ENCODE measurements at places on chromosomes 7 and 10.

- DNase-seq, result no peak
These were observed 339.8 kb downstream of the FRMD4A start for GRCh38 chr10:13990946-13991345.

DNA sequence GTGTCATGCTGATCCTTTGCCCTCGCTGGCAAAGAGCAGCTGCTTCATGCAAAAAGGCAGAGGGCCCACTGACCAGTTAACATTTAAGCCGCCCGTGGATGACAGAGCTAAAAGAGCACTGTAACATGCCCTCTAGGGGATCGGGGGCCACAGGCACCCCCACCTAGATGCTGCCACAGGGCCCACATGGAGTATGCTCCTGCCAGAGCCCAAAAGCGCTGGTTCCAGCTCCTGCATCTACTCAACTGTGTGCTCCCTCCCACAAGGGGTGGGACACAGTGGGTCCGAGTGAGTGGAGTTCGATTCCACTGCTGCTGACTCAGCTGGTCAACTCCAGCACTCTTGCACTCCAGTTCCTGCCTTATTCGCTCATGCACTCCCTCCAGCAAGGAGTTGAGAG is 199.8 kb upstream of the CNTNAP2 start:
- DNase-seq, result no peak

GRCh38 chr7:24343614-24344013 is 59.6 kb downstream of the NPY start:
- DNase-seq, result no peak

DNA sequence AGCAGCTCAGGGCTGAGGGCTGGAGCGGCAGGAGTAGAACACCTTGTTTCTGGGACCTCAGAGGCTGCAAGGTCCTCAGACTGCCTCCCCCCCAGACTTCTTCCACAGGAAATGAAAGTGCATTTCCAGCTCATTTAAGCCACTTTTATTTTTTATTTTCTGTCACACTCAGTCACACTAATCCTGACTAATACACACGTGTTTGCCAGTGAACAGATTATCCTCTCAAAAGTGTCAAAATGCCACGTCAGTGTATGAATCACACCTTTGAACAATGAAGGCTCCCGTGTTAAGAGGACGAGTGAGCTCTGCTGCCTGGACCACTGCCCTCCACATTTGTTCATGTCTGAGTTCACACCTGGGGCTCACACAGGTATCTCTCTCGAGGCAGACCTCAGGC is 488.5 kb downstream of the DNAJB6 start:
- DNase-seq, result no peak

- no peak for DNase-seq
These were observed 128.6 kb downstream of the APBB1IP start for GRCh38 chr10:26566525-26567350.

DNA sequence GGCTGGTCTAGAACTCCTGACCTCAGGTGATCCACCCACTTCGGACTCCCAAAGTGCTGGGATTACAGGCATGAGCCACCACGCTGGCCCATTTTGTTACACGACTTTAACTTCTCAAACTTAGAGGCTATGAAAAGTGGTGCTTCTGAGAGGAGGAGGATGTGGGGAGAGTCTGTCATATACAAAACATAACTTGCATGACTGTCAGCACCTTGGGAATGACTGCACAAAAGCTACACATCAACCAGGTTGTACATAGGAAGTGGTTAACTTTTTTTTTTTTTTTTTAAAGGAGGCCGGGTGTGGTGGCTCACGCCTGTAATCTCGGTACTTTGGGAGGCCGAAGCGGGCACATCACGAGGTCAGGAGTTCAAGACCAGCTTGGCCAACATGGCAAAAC is 43.4 kb upstream of the GSDME start:
- no peak for DNase-seq

GRCh38 chr7:12199363-12199762 is 11.7 kb upstream of the TMEM106B start:
- DNase-seq, result no peak

GRCh38 chr7:4164556-4164955 is 517.5 kb upstream of the FOXK1 start:
- no peak for DNase-seq

DNA sequence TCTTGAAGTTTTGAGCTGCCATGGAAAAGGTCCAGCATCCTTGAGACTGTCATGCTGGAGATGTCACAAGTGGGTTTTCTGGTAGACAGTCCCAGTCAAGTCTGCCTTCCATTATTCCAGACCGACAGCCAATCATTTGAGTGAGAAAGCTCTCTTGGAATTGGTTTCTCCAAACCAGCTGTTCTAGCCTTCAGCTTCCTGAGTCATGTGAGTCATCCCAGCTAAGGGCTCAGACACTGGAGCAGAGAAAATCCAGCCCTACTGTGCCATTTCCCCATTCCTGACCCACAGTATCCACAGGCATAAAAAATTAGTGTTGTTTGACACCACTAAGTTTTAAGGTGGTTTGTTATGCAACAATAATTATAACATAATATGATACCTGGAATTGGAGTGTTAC is 219.0 kb downstream of the ADRA2A start:
- no peak for DNase-seq

DNA sequence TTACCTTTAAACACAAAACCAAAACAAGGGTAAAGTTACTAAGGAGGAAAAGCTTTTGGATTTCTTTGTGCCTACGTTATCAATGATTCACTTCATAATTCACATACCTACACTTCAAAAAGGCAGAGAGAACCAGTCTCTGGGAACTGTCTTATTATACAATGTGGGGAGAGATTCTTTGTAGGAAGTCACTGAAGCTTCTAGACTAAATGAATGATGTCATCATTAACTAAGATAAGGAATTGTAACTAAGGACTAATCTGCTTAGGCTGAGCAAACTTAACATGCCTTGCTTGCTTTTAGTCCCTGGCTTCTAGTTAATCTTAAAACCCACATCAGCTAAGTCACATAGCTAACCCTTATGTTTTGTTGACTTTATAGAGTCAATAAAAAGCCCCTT is 771.2 kb downstream of the NXPH1 start:
- no peak for DNase-seq
